GM12878 (cell line): ENCODE measurements at places on chromosomes 7 and 10. TPM values are rescaled to one million over a fixed set of nuclear protein-coding genes. Genes with fewer than 3 reads are reported as not detected.

Gene CDH23
- total RNA-seq: 0.16 and 0.26 TPM in 2 replicates

Gene TAS2R3
- total RNA-seq: 0.21 and 0.24 TPM in 2 replicates

- DNase-seq: no peak
Measured at GRCh38 chr7:66362136-66362535, 157.0 kb downstream of the TPST1 start.

DNA sequence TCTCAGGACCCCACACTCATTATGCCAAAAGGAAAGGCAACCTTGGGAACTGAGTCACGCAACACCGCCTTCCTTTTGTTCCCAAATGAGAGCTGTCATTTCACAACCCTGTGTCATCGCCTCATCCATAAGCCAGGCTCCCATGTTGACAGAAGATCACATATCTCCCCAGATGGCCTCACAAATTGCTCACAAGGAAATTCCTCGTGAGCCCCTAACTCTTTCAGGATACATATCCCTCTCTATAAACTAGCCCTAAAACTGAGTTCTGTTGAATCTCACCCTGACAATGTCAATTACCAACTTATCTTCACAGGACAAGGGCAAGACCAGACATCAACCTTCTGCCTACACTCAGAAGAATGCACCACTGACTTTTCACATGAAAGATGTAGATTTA lies 22.6 kb downstream of the CCDC3 start:
- no peak for DNase-seq

- DNase-seq: no peak
Measured at GRCh38 chr7:42227541-42227935, 9.5 kb downstream of the GLI3 start.

GRCh38 chr10:133084491-133084890 lies 3.2 kb upstream of the ADGRA1 start:
- no peak for DNase-seq

GRCh38 chr10:131475043-131475442 lies 163.5 kb upstream of the TCERG1L start:
- DNase-seq: no peak

Gene CHRM2
- 0.05 TPM in 1 of 2 replicates, not detected in the other for total RNA-seq

Gene AGR2
- 0.67 and 1.7 TPM in 2 replicates for total RNA-seq

DNA sequence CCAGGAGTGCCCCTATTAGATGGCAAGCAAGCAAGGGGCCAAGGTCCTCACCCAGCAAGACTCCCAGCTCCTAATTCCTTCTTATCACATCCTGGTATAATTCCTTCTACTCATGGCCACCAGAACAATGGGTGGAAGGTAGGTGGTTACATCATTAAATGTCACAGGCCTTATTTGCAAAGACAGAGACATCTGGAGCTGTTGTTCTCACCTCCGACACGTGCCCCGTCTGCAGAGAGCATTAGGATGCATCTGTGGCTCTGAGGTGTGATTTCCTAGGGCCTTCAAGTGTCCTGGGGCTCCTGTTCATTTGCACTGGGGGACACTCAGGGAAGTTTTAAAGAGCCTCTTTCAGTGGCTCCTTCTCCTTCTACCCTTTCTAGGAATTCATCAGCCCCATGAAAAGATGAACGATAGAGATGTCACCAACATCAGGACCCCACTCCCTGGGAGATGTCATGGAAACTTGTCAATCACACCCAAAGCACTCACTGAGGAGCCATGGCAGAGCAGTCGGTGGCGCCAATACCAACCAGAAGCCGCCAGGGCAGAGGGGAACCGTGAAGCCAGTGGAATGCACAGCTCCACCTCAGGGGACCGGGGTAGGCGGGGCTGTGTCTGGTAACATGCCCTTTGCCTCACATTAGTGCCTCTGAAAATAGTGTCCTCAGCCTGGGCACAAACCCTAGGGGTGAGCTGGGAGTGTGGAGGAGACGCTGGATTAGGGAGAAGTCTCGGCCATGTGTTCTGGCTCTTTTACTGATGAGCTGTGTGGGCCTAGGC lies 2.9 kb upstream of the ATP6V0E2 start:
- DNase-seq: no peak

GRCh38 chr10:102242118-102242485 lies 790 bp upstream of the PITX3 start:
- DNase-seq: no peak

Gene FKBP14
- total RNA-seq: 3.0 and 5.1 TPM in 2 replicates

- DNase-seq: peak; percentile 88
Measured at GRCh38 chr10:11631890-11632587, 20.6 kb upstream of the USP6NL start.

DNA sequence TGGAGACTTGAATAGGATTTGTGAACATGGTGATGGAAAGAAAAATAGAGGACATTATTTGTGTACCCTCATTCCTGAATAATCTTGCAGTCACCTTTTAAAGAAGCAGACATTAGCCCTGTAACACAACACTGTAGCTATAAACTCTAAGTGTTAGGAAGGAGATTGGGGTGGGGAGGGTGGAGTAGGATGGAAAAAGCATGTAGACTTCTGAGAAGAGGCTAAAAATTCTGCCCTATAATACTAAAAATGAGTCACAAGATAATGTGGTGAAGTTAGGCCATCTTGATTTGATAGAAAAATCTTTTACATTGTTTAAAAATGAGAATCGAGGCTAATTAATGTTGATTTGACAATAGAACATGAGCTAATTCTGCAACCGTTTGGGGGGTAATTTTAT lies 128.8 kb downstream of the LCOR start:
- DNase-seq: no peak

Gene KIN
- total RNA-seq: 6.8 and 8.3 TPM in 2 replicates

DNA sequence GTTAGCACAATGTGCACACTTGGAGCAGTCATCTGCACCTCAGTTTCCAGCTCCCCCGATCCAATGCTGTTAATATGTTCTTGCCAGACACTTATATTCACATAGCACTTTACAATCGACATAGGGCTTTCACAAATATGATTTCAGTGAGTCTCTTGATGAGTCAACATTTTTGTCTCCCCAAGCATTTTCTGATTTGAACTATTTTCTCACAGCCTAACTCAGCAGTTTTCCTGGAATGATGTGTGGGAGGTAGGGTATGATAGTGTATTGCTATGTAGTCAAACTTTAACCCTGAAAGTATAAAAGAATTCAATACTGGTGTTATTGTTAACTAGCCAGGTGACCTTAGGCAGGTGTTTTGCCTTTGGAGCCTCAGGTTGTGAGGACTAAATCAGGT lies 82.5 kb upstream of the LRGUK start:
- no peak for DNase-seq

DNA sequence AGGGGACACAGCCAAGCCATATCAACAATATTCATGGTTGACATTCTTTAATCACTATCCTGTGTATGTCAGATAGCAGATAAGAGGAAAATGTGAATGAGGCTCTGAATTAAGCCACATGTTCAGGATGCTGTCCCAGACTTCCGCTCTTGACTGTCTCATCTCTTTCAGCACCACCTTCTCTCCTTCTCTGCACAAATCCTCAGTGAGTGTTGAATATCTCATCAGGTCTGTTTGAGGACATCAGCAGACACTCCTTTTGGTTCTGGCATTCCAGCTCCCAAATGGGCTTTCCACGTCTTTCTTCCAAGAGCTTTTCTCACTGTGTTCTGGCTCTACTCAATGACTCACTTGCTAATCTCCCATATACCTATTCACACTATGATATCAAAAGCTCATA lies 321.7 kb downstream of the GALNT17 start:
- no peak for DNase-seq

- DNase-seq: no peak
Measured at GRCh38 chr7:24457219-24457558, 116.1 kb upstream of the PALS2 start.

Gene UCMA
- not detected in 2 replicates for total RNA-seq

- no peak for DNase-seq
Measured at GRCh38 chr10:77320971-77321471, 316.6 kb downstream of the KCNMA1 start.

DNA sequence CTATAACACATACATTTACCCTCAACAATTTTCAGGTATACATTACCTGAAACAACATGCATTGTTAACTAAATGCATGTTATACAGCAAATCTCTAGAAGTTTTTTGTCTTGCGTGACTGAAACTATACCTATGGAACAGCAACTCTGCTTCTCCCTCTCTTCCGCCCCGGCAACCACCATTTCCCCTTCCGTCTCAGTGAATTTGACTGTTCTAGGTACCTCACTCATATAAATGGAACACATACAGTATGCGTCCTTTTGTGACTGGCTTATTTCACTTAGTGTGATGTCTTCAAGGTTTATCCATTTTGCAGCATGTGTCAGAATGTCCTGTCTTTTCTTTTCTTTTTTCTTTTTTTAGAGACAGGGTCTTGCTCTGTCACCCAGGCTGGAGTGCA lies 22.5 kb downstream of the CALHM2 start:
- no peak for DNase-seq

DNA sequence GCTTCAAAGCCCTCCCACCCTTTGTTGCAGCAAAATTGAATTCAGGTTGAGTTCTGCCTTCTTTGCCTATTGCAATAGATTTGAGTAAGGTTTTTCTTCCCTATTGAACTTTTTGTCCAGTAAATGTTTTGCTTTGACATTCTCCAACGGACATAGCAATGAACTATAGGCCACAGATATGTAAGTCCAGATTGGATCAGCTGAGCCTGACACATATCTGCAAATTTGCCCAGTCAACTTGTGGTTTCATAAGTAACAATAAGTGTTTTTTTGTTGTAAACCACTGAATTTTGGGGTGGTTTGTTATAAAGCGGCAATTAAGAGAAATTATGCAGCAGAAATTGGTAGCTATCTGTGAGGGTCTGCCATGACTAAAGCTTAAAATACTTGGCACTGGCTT lies 332.1 kb upstream of the SORCS1 start:
- no peak for DNase-seq

Gene TET1
- 1.1 and 1.4 TPM in 2 replicates for total RNA-seq

Gene SSC4D
- 0.41 and 0.72 TPM in 2 replicates for total RNA-seq

Gene BMPER
- total RNA-seq: not detected in 2 replicates

Gene GPNMB
- total RNA-seq: 4.2 and 5.9 TPM in 2 replicates

GRCh38 chr7:111789870-111790269 lies 227.6 kb upstream of the IMMP2L start:
- no peak for DNase-seq
